ENCODE measurements at places on chromosomes 12 and 14.

- DNase-seq, result no peak
These were observed 47.5 kb upstream of the RIN3 start for GRCh38 chr14:92466059-92466458.

DNA sequence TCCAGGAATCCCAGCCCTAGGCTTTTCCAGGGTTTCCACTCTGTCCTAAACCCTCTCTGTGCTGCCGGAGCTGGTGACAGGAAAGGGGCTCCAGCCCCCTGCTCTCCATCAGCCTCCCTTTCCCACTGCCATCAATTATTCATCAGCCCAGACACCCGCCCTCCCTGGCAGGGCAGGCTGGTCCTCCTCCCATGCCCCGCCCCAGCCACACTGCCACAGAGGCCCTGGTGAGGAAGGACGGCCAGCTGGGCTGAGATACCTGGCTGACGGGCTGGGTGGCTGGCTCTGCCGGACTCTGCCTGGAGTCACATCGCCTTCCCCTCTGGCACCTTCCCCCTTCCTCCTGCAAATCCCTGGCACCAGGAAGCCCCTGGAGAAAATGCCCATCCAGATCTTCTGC, 11.9 kb upstream of the SMARCD1 start:
- no peak for DNase-seq

DNA sequence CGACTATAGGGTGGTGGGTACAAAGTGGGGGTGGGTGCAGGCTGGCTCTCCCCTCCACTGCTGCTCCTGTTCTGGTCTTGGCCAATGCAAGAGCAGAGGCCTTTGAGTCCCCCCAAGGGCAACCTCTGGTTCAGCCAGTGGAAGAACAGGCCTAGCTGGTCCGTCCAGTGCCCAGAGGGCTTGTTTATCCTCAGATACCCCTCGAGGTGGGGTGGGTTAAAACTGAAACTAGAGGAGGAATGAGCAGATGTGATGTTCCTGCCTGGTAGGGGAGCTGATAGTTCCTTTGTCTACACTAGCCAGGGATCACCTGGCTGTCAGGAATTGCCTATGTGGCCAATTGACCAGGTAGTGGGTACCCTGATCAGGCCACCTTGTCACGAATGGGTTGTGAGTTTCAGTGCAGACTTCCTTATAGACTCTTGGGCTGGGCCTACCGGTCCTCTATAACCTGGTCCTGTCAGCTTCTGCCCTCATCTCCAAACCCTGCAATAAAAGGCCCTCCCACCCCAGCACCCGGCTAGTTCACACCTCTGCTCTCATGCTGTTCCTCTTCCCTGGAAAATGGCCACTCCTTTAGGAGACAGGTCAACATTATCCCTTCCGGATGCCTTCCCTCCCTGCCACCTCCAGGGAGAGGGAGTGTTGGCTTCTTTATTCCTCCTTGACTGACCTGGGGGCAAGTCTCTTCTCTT, 10.7 kb upstream of the HSP90AA1 start:
- DNase-seq, result no peak

GRCh38 chr14:36319899-36320199, 588 bp downstream of the MBIP start:
- DNase-seq, result no peak

DNA sequence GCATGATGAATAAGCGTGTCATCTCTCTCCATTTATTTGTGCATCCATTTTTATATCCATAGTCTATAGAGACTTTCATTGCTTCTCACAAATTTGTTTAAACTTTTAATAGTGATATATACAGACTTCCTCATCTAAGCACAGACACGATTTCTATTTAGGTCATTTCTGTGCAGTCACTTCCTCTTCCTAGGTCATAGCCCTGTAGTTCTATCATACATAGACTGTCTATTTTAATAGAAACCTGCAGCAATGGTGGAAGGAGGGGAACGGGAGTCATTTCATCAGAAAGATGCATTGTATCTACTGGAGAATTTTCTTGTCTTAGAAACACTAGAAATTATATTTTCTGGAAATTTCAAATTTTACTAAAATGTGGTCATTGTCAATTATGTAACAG, 133.4 kb upstream of the FGD4 start:
- no peak for DNase-seq

- DNase-seq, result peak; percentile 86
These were observed 79.5 kb downstream of the SINHCAF start for GRCh38 chr12:31246470-31246850.

- no peak for DNase-seq
These were observed 86.5 kb upstream of the DIO3 start for GRCh38 chr14:101474563-101475455.

DNA sequence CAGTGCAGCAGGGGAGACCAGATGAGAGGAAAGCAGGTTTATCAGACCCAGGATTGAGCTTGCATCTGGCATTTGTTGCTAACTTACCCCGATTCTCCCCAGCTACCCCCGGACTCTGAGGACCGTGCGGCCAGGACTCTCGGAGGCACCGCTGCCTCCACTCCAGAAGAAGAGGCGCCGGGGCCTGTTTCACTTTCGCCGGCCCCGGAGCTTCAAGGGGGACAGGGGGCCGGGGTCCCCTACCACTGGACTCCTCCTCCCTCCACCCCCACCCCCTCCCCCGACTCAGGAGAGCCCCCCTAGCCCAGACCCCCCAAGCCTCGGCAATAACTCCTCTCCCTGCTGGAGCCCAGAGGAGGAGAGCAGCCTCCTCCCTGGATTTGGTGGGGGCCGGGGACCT, 6.5 kb upstream of the CPNE6 start:
- no peak for DNase-seq

- no peak for DNase-seq
These were observed 53.6 kb downstream of the BRMS1L start for GRCh38 chr14:35879654-35880249.

All from foreskin keratinocyte (primary cell).